ENCODE measurements at places on chromosomes 5 and 9.

DNA sequence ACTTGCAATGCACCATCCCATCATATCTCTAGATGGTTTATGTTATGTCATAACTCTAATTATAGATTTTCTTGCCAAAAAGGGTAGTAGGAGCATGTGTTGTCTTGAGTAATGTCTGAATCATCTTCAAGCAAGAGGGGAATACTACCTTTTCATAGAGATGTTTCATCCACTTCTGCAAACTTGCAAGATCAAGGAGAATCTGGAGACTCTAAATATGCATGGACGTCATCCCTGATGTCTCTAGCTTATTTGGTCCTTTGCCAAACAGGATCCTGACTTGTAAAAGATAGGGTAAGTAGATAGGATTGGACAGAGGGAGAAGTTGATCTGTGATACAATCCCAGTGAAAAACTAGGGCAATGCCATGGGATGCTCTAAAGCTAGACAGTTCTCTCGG lies 246.5 kb downstream of the DMRTA1 start:
- DNase-seq, result no peak

DNA sequence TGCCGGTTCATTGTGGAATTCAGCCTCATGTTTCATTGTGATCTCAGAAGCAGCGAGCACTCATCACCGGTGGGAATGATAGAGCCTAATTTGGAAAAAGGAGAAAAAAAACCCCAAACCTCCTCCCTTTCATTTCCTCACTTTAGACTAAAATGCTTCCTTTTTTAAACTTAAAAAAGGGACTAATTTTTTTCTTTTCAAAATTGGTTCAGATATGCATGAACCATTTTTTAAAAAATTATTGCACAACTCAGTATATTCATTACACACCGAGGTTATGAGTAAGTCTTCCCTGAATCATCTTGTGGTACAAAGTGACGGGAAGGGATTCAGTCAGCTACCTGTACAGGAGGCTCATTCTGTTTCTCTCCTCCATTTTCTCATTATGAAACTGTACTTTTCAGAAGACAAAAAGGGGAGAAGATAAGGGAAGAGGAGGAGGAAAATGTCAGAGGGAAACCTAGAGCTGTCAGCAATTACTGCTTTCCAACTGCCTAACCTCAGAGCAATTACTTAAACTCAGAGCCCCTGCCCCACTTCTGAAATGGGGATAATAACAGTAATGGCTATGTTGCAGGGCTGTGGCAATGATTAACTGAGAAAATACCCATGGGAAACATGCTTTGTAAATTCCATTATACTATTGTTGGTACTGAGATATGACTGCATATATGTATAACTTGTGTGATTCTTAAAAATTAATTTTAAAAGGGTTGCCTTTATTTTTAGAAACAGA lies 24.0 kb downstream of the GALNT10 start:
- no peak for DNase-seq

GRCh38 chr5:170917113-170917512 lies 55.3 kb downstream of the RANBP17 start:
- DNase-seq, result no peak

DNA sequence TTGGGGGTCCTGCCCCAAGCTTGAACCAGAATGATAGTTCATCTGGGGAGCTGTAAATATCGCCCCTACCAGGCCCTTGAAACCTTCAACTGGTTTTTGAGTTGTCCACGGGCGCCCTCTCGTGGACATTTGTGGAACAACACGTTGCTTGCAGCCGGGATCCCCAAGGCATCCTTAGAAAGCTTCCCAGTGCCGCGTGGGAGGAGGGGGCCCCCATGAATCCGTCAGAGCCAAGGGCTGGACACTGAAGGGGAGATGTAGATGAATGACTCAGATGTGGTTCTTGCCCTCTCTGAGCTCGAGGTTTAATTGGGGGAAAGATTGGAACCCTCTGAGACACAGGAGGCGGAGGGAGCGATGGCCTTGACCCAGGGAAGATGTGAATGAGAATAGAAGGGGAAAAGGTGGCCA lies 31.8 kb upstream of the ORM1 start:
- peak; percentile 52 for DNase-seq
